ENCODE measurements at places on chromosomes 12 and 14.

DNA sequence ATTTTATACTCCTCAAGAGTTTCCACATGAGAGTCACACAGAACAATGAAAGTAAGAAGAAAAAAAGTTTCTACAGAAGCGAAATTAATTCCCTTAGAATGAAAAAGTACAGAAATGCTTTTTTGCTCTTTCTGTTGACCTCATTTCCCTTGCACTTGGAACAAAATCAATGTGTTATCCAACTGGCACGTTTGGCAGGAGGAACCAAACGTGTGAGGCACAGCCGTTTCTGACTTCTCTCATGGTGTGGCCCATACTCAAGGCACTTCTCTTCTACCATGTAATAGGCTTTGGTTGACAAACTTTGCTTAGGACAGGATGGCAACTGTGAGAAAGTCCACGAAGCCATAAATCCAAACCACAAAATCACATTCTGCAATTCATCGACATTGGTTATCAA lies 297.0 kb downstream of the FUT8 start:
- no peak for DNase-seq

GRCh38 chr14:88322504-88323085 lies 474 bp downstream of the KCNK10 start:
- no peak for DNase-seq

GRCh38 chr12:25584596-25584995 lies 31.5 kb upstream of the LMNTD1 start:
- DNase-seq, result no peak

- DNase-seq, result no peak
Observed at GRCh38 chr14:45559626-45560025, 306.6 kb upstream of the MIS18BP1 start.

DNA sequence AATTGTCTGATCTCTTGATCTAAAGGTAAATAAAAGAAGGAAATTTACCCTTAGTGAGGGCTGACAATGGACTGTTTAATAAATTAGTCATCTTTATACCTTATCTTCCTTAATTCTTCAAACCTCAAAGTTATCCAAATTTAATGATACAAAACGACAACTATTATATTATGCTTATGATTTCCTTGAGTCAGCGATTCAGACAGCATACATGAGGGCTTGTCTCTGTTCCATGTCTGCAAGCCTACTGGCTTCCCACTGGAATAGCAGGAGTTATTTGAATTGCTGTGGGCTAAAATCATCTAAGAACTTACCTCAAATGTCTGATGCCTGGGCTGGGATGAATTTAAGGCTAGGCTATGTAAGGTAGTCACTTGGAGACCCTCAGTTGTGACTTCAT lies 197.2 kb upstream of the MDGA2 start:
- no peak for DNase-seq

DNA sequence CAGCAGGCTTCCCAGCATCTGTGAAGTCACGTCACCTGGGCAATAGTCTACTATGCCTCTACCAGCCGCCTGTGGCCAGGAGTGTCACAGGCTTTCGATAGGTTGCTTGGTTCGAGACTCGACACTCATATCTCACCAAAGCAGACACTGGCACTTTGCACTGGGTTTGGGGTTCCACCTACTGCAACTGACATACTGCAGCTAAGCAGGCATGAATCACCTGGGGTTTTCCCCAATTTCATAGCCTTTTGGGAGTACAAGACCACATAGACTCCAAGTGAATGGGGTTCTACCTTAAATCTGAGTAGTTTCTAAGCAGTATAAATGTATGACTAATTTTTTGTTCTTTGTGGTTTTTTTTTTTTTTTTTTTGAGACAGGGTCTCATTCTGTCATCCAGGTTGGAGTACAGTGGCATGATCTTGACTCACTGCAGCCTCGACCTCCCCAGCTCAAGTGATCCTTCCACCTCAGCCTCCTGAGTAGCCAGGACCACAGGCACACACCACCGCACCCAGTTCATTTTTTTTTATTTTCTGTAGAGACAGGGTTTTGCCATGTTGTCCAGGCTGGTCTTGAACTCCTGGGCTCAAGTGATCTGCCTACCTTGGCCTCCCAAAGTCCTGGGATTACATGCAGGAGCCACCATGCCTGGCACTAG lies 32.1 kb downstream of the DMAC2L start:
- no peak for DNase-seq

DNA sequence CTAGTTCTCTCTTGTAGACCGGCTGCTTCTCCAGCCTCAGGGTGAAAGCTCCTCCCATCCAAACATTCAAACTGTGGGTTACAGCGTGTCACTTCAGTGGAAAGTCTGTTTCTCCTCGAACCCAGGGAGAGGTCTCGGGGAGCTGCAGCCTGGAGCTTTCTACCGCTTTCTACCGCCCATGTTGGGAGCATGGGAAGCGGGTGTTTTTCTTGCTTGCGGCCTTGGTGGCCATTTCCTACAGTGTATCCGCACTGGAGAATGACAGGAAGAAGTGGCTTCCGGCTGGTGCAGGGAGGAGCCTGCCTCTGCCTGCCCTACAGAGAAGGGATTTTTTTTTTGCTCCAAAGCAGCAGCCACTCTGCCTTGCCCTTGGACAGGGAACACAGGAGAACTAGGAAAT lies 21.2 kb downstream of the ZFP36L1 start:
- DNase-seq, result no peak

GRCh38 chr12:6647083-6647604 lies at the start of gene ACRBP:
Gene ACRBP, minus strand, starts transcription at chr12:6647432. Its CDS starts 66 bp downstream, at chr12:6647366.
- no peak for DNase-seq

DNA sequence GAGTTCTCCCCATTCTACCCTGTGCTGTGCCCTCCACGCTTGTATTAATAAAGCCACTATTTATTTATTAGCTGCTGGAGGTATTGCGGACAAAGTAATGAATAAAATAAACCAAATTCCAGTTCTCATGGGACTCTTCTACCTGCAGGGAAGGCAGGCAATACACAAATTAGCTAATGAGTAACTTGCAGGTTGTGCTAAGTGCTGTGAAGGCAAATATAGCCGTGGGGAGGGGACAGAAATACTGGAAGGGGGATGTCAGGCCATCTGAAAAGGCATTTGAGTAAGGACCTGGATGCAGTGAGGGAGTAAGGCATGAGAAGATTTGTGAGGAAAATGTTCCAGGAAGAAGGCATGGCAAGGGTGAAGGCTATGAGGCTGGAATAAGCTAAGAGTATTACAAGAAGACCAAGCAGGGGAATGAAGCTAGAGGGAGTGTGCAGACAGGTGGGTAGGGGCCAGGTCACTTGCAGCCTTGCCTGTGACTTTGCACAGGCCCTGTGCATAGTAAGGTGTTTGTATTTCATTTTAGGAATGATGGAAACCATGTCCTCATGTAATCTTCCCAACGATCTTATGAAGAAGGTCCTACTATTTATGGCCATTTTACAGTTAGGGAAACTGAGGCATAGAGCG lies 167.5 kb downstream of the PTPN11 start:
- DNase-seq, result no peak

DNA sequence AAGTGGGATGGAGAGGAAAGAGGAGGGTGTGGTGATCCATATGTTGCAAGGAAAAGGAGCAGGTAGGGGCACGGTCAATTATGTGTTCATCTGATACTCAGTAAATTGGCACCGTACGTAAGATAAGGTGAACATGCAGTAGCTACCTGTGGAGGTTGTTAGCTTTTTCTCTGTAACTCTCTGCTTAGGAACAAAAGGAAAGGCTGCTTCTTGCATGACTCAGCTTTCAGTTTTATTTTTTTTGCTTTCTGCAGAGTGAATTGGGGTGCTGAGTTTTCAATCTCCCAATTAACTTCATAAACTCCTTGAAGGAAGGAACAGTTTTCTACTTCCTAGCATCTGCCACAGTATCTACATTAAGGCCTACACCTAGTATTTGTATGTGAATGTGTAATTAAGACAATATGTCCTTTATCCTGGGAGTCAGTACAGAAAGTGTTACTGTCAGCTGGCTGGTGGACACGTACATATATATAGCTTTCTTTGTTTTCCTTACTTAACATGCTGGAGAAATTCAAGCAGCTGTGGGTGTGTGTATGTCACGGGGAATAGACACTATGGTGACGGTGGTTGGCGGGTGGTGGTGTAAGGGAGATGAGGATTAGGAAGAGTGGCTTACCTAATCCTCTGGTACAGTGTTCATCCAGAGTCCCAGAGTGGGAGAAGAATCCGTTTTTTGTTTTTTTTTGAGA lies 40.1 kb upstream of the WNK1 start:
- no peak for DNase-seq

GRCh38 chr12:18221726-18222125 lies 39.6 kb upstream of the PIK3C2G start:
- DNase-seq, result no peak

- no peak for DNase-seq
Observed at GRCh38 chr12:27564612-27565213, 40.7 kb downstream of the PPFIBP1 start.

- DNase-seq, result no peak
Observed at GRCh38 chr12:52360663-52361271, 6.5 kb downstream of the KRT85 start.

GRCh38 chr12:77724367-77724957 lies 106.2 kb upstream of the NAV3 start:
- DNase-seq, result no peak

- DNase-seq, result peak; percentile 91
Observed at GRCh38 chr14:93939304-93940229, 12.4 kb downstream of the FAM181A start.

- no peak for DNase-seq
Observed at GRCh38 chr14:92690171-92691011, 58.0 kb downstream of the LGMN start.

- DNase-seq, result no peak
Observed at GRCh38 chr14:77849711-77850110, 49.8 kb downstream of the ADCK1 start.

DNA sequence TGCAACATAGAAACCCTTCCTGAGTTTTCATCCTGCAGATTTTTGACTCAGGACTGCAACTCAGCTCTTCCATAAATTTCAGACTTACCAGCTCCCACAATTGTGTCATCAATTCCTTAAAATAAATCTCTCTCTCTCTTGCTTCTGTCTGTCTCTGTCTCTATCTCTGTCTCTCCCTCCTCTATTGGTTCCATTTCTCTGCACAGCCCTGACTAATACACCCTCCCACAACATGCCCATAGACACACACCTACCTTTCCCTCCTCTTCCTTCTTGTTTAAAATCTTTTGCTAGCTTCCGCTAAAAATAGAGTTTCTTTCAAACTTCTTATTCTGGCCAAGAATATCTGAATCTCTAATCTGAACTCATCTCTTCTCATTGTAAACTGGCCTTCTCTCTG lies 22.9 kb upstream of the PTHLH start:
- DNase-seq, result no peak

DNA sequence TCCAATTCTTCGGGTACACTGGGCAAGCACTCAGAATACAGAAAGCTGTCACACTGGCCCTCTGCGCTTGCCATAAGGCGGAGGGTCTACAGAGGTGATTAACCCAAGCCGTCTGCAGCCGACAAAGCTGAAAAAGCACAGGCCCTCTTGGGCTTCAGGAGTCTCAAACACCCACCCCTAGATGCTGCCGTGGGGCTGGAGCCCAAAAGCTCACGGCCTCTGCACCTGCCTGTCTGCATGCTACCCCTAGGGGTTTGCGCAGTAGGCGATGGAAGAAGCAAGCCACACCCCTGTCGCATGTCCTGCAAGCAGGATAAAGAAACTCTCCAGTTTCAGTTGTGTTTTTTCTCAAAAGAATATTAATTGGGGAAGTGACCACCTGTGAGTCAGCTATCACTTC lies 118.8 kb upstream of the PLEKHA5 start:
- DNase-seq, result no peak

DNA sequence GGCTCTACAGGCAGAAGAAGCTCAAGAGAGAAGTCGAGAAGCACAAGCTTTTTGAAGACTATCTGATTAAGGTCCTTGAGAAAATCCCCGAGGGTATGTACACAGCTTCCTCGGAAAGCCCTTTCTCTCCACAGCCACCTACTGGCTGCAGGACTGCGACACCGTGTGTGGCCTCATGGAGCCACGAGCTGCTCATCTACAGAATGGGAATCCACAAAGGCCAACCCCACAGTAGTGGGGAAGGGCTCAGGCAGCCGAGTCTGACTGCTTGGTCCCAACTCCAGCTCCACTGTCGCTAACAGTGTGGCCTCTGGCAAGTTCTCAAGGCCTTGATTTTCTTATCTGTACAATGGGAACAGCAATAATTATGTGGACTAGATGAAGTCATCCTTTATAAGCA lies 2.5 kb downstream of the CCDC197 start:
- DNase-seq, result no peak

DNA sequence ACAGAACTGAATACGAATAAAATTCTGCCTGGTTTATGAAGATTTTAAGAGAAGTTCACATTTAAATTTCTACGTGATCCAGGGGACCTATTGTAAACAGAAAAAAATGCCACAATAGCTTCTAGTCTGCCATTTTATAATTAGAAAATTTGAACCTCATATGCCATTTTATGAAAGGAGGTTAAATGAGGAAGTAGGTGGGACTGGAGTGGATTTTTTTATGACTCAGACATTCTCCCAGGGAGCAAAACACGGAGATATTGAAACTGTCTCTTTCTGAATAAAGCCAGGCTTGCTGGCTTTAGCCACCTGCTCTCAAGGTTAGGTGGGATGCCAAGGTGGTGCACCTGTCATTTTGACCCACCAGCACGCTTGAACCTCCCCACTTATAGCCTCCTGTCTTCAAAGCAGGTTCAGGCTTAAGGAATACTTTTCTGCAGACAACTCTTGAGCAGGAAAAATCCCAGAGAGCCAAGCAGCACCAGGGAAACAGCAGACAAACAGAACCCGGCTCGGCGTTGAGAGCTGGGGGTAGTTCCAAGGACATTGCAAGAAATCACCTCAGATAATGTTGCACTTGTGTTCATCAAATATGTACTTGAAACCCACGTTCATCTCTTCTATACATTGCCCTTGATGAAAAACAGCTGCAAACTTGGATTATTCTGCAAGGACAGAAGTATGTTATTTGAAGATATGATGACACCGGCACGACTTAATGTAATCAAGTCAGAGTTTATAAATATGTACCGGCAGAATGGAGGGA lies 203.7 kb downstream of the PPM1H start:
- no peak for DNase-seq

DNA sequence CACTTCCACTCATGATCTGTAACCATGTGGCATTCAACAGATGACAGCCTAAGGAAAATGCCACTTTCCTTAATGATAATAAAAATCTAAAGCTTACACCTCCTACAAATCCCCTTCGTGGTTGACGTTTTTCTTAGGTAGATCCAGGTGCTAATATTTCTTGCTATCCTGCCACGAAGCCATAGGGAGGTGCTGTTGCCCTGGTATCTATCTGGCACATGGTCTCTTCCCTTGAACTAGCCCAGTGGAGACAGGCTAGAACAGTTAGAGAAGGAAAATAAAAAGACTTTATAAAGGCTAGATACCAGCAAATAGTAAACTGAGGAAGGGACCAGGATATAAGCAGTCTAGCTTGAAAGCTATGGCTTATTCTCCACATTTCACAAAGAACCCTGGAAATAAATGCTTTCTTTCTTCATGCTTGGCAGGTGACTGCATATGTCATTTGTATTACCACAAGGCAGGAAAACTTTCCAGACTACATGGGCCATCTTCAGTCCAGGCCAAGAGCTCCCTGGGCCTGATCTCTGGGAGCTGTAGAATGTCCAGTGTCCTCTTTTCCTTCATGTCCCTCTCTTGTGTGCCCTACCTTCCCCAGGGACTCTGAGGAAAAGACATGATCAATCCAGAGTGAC lies 15.3 kb downstream of the SPIC start:
- DNase-seq, result no peak

- no peak for DNase-seq
Observed at GRCh38 chr14:72419226-72419775, 474.6 kb downstream of the DPF3 start.

- no peak for DNase-seq
Observed at GRCh38 chr12:22310709-22311108, 23.8 kb downstream of the ST8SIA1 start.

Measured in activated CD4-positive, alpha-beta T cell treated with anti-CD3 and anti-CD28 coated beads, Interleukin-2, amount 50 U/mL, for 1 hour (primary cell).